Ovary (tissue), 10 donors: ENCODE measurements at places on chromosomes 4 and X.

DNA sequence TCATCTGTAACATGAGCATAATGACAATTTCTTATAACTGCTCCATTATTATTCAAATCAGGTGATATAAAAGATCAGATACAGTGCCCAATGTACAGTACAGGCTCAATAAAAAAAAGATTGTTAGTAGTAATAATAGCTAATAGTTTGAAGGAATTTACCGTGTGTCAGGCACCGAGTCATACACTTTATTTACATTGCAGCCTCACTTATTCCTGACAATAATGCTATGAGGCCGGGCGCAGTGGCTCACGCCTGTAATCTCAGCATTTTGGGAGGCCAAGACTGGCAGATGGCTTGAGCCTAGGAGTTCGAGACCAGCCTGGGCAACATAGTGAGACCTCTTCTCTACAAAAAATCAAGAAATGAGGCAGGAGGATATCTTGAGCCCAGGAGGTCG, 10.1 kb upstream of the MAP7D3 start:
- DNase-seq = no peak

GRCh38 chr4:56655627-56656345, 25.3 kb downstream of the HOPX start:
- DNase-seq = no peak

- DNase-seq = no peak
Observed at GRCh38 chrX:96568071-96568470, 116.6 kb upstream of the DIAPH2 start.

GRCh38 chr4:70505151-70505748, 13.1 kb upstream of the AMTN start:
- DNase-seq = no peak

DNA sequence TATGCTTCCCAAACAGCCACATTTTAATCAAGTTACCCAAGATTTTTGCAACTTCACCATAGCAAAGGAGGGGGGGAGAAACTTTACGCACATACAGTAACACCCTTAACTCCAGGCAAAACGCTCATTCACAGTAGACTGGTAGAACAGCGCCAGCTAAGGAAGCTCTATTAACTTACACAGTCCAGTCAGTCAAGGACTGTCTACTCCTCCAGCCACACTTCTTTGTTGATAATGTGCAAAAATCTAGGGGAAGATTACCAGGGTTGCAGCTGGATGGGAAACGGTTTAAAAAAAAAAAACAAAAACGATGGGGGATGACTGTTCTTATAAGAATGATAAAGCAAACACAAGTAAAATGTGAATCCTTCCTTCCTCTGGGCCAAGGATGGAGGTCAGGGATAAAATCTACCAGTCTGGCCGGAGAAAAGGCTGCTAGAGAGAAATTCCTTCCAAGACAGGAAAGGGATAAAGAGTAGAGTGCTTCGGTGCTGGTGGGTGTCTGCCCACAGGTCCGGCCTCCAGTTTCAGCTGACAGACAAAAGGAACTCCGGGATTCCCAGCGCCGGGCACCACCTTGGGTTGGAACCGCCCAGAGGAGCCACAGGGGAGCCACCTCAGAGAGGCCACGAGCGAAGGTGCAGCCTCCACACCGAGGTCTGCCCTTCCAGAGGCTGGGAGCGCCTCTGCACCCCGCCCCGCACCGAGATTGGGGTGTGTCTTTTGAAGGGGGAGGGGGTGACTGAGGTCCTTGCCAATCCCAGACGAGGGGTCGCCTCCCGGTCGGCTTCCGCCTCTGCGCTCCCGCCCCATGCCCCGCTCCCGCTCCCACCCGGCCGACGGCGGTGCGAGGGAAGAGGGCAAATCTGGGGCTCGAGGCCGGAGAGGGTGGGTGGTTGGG, 811 bp downstream of the ANKRD50 start:
- DNase-seq = no peak

- DNase-seq = no peak
Observed at GRCh38 chr4:48065587-48066052, 49.0 kb downstream of the NIPAL1 start.

DNA sequence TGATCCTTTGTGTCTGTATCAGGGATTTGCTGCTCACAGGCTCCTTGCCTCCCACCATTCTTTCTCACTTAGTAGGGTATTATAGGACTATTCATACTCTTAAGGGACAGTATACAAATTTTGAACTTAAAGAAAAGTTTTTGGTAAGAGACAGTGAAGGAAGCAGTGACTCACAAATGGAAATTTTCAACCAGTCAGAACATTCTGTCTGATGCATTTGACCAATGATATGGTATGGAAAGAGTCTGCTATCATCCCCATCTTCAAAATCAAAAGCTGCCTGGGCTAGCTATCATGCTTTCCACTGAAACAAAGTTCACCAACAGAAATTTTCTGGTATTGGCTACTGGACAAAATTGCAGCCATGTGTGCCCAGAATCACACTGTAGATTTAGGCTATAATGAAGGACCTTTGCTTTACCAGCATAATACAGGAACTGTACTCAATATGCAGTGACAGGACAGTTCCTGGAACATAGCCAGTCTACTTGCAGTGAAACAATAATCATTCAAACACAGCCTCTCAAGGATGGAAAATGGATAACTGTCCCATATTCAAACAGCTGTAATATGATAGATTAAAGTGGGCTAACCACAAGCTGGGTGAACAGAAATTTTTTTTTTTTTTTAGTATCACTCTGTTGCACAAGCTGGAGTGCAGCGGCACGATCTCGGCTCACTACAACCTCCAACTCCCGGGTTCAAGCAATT, 109.0 kb upstream of the ACSL4 start:
- no peak for DNase-seq

GRCh38 chrX:16440446-16440845, 209.5 kb upstream of the S100G start:
- DNase-seq = no peak

GRCh38 chr4:144862210-144862609, 216.3 kb downstream of the HHIP start:
- DNase-seq = no peak

DNA sequence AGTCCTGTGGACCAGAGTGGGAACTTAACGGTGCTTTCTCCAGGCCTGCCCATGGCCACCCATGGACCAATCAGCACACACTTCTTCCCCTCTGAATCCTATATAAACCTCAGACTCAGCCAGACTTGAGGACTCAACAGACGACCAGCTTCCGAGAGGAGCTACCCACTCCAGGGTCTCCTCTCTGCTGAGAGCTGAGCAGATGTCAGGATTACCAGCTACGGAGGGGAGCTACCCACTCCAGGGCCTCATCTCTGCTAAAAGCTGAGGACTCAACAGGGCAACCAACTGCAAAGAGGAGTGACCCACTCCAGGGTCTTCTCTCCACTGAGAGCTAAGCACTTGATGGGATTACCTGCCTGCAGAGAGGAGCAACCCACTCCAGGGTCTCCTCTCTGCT, 80.0 kb upstream of the DDX60 start:
- no peak for DNase-seq

DNA sequence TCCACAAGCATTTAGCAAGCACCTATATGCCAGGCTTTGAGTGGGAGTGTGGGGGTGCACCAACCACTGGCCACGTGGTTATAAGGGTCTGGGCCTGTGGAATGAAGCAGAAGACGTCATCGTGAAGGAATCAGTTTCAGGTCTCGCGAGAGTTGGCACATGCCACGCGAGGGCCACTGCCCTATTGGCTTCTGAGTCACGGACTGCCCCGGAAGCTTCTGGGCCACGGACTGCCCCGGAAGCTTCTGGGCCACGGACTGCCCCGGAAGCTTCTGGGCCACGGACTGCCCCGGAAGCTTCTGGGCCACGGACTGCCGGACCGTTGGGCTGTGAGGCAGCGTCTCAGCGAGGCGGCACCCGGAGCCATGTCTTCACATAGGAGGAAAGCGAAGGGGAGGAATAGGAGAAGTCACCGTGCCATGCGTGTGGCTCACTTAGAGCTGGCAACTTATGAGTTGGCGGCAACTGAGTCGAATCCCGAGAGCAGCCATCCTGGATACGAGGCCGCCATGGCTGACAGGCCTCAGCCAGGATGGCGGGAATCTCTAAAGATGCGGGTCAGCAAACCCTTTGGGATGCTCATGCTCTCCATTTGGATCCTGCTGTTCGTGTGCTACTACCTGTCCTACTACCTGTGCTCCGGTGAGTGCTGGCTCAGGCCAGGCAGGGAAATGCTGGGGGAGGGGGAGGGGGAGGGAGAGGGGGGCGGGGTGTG, at the start of gene FMR1NB:
Gene FMR1NB, plus strand, starts transcription at position 300 of the 715 bp plus-strand sequence. Its CDS starts 66 bp downstream, at position 366.
- no peak for DNase-seq

GRCh38 chr4:156516698-156517097, 454.9 kb downstream of the PDGFC start:
- DNase-seq = no peak

DNA sequence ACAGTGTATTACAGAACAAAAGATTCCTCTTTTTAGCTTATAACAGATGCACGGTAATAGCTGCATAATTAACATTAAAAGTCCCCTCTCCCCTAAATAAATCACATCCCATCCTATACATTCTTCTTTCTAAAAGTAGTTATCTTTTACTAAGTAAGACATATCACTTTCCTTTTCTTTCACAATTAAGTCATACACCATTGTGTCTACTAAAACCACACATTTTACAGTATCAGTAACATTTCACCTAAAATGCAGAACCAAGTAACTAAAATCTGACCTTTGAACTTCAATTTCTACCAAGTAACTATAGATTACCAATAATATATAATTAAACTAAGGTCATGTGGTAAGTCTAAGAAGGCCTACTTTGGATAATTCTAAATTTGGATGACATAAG, 14.2 kb downstream of the DHX15 start:
- no peak for DNase-seq

- peak; percentile 32 for DNase-seq
Observed at GRCh38 chrX:155071694-155072280, 479 bp downstream of the BRCC3 start.
